ENCODE measurements at places on chromosomes 16 and 17. TPM values are rescaled to one million over a fixed set of nuclear protein-coding genes. Genes with fewer than 3 reads are reported as not detected.
A peak's percentile ranks its signal among the peaks of the same experiment; 100 is the strongest.

DNA sequence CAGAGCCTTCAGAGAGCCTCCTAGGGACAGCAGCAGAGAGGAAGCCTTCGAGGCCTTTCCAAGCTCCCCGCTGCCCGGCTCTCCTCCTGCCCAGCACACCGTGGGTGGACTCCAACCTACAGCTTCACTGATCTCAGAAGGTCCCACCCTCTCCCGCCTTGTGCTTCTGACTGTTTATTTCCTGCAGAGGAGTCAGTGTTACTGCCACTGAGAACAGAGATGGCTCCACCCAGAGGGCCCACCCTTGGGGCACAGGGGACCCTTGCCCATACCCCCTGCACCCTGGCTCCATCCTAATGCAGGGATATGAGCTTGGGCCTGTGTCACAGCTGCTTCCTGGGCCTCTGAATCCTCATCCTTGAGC is 52.8 kb upstream of the TOB1 start:
- peak; percentile 35 for DNase-seq

- DNase-seq = peak; percentile 52
Observed at GRCh38 chr16:88785106-88785924, at the start of gene PIEZO1. TSS of gene PIEZO1 (minus strand) at chr16:88785220. CDS start at chr16:88784964, 256 bp downstream.

DNA sequence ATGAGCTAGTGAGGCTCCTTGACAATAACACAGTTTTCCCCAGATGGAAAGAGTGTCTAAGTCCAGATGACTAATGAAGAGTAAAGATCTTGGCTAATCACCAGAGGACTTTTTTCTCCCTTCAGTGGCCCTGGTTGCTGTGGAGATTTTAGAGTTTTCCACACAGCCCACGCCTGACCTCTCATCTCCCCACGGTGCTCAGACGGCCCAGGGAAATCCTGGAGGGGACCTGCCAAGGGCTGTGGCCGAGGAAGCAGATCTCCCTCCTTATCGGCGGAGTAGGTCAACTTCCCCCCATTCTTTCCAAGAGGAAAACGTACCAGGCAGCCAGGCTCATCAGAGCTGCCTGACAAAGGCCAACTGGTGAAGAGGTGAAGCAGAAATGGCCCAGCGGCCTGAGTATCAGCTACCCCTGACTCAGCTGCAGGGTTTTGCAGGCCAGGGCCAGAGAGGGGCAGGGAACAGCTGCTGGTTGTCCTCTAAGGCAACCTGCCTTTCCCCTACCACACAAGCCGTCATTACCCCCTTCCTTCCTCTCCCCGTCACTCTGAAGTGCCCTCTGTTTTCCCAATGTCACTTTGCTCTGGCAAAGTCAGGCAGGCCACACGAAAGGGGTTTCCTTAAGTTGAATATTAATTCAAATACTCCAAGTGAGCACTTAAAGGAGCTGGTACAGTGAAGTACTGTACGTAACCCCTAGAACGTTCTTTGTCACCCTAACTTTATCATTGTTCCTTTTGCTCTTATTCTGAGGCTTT is 140.2 kb upstream of the ADAMTS18 start:
- DNase-seq = no peak

Gene NACA2
- total RNA-seq = not detected

DNA sequence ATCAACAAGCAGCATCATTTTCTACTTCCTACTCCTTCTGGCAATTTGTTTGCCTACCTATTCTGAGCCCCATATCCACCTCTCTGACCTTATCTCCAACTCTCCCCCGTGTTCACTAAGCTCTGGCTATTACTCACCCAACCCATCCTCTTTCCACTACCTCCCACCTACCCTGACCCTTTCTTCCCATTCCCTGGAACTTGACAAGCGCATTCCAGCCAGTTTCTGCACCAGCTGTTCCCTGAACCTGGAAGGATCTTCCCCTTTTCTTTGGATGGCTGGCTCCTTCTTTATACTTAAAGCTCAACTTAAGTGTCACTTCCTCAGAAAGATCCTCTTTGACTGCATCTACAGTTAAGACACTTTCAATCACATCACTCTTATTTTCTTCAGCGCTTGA is 2.2 kb downstream of the DCUN1D3 start:
- peak; percentile 7 for DNase-seq

- DNase-seq = no peak
Observed at GRCh38 chr17:18037486-18037885, 1.5 kb downstream of the ATPAF2 start.

Gene ZFPM1
- 0.36 TPM for total RNA-seq

DNA sequence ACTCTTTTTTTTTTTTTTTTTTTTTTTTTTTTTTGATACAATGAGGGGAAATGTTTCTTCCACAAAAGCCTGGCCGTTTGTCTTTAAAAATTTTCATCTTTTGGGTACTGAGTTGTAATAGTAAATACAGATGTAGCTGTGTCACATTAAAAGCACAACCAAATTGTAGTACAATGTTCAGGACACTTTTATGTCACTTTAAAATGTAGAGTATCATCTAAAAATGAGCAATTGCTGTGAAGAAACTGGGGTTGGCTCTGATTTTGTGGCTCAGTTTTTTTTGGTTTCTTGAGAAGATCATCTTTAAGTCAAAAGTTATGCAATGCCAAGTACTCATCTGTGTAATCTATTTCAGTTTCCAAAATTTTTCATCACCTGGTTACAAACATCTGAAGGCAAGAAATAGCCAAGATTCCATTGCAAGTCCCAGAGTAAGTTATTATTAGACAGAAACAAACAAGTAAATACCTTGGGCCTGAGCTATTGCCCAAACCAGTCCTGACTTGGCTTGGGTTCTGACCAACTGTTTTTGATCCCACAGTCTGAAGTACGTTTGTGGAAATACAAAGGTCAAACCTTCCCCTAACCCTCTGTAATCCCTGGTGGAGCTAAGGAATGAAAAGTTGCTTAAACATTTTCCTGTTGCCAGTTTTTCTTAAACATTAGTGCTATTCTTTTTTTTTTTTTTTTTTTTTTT is 717.2 kb downstream of the WWOX start:
- DNase-seq = no peak

GRCh38 chr17:31585280-31585630 is 193.8 kb downstream of the RAB11FIP4 start:
- DNase-seq = no peak

GRCh38 chr17:20074489-20074888 is 65.3 kb downstream of the SPECC1 start:
- DNase-seq = no peak

Gene RNF157
- 0.83 TPM for total RNA-seq

DNA sequence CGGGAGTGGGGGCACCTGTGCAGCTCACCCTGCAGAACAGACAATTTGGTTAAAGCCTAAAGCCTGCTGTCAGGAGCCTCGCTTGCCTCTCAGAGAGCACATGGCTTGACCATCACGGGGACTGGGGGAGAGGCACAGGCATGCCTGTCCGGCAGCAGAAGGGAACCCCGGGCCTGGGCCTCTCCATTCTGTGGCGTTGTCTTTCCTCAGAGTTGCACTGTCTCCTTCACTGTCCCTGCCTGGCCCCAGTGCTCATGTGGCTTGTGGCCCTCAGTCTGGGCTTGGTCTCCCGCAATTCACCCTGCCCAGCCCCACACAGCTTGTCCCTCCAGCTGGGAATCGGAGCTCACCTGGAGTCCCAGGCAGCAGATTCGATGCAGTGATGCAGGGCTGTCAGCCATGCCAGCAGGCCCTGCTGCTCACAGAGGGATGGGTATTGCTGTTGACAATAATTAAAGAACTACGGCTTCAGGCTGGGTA is 189.9 kb downstream of the SEC14L1 start:
- DNase-seq = no peak

DNA sequence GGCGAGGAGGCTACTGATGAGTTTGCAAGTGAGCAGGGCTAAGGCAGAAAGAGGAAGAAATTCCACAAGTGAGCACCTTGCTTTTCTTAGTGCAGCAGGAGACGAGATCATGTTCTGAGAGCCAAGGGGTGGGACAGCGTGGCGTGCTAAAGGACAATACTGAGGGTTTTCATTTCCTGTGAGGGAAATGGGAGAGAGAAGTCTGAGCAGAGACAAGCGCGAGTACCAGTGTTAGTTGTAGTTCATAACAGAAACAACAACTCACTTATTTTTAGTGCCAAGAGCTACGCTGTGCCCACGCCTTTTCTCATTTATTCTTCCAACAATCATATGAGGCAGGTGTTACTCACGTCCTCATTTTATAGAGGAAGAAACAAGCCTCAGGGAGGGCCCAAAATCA is 2.3 kb downstream of the SPACA3 start:
- no peak for DNase-seq

Gene P3H4
- 21.5 TPM for total RNA-seq

All from IMR-90 (cell line).